ENCODE measurements at places on chromosomes 7 and 10.
A peak's percentile ranks its signal among the peaks of the same experiment; 100 is the strongest.

DNA sequence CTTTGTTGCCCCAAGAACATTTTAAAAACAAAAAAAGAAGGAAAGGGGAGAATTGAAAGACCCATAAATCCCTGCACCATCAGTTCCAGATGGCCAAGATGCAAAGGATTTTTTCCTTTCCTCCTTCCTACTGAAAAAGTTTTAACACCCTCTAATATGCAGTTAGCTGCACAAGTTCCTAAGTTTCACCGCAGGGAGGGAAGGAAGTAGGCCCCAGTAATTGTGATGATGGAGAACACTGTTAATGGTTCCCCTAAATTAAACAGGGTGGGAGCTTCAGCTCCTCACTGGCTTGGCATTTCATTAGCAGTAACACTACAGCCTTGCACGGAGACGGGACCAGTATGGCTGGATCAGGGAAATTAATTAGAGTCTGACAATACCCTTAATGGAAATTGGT lies 63.7 kb upstream of the PPIF start:
- no peak for DNase-seq
- no peaks in the 10 kb centered on the region for H3K4me1 ChIP-seq
- no peak overlapping the region for H3K27ac ChIP-seq
- no peaks in the 10 kb centered on the region for H3K27me3 ChIP-seq
- peaks cover 22% of the 10 kb centered on the region for H3K36me3 ChIP-seq

GRCh38 chr7:98551611-98552273 lies 65.3 kb upstream of the NPTX2 start:
- H3K36me3 ChIP-seq: no peaks in the 10 kb centered on the region
- H3K27ac ChIP-seq: no peak overlapping the region
- H3K4me1 ChIP-seq: no peaks in the 10 kb centered on the region
- no peaks in the 10 kb centered on the region for H3K27me3 ChIP-seq

DNA sequence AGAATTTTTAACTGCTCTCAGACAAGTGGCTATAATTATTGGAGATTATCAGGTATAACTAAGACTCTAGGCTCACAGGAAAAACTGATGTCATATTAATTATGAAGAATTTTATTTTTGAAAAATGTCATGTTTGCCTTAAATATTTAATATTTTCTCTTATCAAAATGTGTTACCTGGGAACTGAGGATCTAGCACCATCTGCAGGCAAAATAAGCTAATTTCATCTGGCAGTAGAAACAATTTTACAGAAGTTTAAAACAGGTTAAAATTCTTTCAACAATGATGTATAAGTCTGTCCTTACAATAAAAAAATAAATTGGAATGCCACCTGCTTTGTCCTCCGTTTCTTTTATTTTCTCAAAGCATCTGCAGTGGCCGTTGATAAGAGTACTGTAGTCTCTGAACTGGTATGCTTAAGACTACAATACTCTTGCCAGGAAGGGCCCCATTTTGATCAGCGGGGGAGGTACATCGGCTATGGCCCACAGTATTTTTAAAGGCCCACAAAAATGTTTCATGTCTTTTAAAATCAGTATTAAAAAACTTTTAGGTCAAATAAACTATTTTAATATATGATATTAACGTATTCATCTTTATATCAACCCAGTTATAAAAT lies 81.3 kb downstream of the VWDE start:
- no peak overlapping the region for H3K27ac ChIP-seq
- no peaks in the 10 kb centered on the region for H3K36me3 ChIP-seq
- H3K4me3 ChIP-seq: no peak overlapping the region
- H3K27me3 ChIP-seq: no peaks in the 10 kb centered on the region
- no peaks in the 10 kb centered on the region for H3K4me1 ChIP-seq

DNA sequence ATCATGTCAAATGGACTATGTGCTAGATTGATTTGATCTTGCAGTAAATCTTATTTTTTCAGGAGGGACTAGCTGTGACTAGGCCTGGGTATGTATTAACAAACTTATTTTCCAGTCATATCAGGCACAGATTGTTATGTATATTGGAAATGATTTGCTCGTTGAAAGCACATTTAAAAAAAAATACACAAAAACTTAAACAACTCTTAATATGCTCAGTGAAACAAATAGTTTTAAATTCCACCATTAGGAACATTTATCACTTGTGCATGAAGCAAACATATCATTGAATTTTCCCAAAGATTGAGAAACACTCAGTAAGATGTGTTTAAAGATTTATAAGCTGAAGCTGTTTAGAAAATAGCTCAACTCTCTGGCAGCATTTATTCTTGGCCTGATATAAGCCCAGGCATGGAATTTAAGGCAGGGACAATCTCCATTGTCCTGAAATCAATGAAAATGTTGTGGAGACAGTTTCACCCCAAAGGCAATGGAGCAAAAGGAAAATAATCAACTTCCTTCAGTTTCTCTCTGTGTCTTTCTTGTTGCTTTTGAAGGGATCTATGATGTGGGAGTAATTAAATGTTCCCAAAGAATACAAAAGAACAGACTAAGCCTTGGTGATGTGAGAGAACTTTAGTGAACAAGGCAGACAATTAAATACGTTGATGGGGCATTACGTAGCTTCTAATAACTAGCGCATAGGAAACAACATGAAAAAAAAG lies 250.3 kb downstream of the GPR37 start:
- H3K4me1 ChIP-seq: no peaks in the 10 kb centered on the region
- H3K27ac ChIP-seq: no peak overlapping the region
- no peak for DNase-seq
- H3K27me3 ChIP-seq: no peaks in the 10 kb centered on the region
- H3K4me3 ChIP-seq: no peak overlapping the region

- H3K4me1 ChIP-seq: no peaks in the 10 kb centered on the region
- no peaks in the 10 kb centered on the region for H3K27me3 ChIP-seq
- H3K27ac ChIP-seq: no peak overlapping the region
- no peak for DNase-seq
- no peaks in the 10 kb centered on the region for H3K36me3 ChIP-seq
These were observed 39.8 kb downstream of the SLC35B4 start for GRCh38 chr7:134276951-134277350.

DNA sequence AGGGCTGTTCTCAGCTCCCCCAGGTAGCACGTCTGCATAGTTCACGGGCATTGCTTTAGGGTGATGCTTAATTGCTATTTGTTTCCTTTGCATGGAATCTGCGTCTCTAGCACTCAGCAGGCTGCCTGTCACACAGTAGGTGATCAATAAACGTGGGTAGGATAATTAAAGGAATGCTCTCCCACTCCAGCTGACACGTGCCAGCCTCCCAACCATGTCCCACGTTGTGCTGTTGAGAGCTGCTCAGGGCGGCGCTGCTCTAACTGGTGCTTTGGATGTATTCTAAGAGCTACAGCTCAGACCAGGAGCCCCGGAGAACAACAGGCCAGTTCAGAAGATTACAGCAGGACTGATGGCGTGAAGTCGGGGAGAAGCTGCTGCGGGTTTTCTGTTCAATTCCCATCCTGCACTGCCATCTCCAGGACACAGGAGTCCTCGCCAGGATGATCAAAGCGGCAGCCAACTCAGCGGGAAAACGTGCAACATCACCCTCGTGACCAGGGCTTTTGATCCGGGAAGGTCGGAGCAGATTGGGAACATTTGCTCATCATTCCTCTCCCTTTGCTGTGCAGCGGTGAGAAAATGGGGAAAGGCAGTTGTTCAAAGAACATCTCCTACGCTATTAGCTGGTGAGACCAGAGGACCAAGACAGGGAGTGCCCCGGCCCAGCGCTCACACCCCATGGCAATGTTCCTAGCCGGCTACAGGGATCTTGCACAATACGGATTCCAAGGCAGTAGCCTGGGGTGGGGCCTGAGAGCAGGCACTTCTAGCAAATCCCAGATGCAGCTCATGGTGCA lies 50.5 kb upstream of the FOXK1 start:
- H3K4me1 ChIP-seq: peaks cover 10% of the 10 kb centered on the region
- H3K27ac ChIP-seq: peak overlapping the region; percentile 56
- peak; percentile 50 for DNase-seq
- H3K36me3 ChIP-seq: no peaks in the 10 kb centered on the region

- no peaks in the 10 kb centered on the region for H3K36me3 ChIP-seq
- DNase-seq: no peak
- no peak overlapping the region for H3K27ac ChIP-seq
- no peak overlapping the region for H3K4me3 ChIP-seq
- H3K27me3 ChIP-seq: no peaks in the 10 kb centered on the region
These were observed 37.8 kb downstream of the HERPUD2 start for GRCh38 chr7:35657125-35657524.

GRCh38 chr7:150357270-150357669 lies 11.4 kb upstream of the REPIN1 start:
- no peak overlapping the region for H3K4me3 ChIP-seq
- H3K4me1 ChIP-seq: no peaks in the 10 kb centered on the region
- peak; percentile 35 for DNase-seq
- H3K27ac ChIP-seq: no peak overlapping the region

- H3K36me3 ChIP-seq: no peaks in the 10 kb centered on the region
- DNase-seq: no peak
- H3K4me1 ChIP-seq: peaks cover 4% of the 10 kb centered on the region
- H3K27me3 ChIP-seq: no peaks in the 10 kb centered on the region
- H3K4me3 ChIP-seq: peak overlapping the region; percentile 83
These were observed 2.3 kb downstream of the MDFIC start for GRCh38 chr7:114924038-114924712.

- DNase-seq: no peak
- no peaks in the 10 kb centered on the region for H3K36me3 ChIP-seq
These were observed 348.2 kb downstream of the PTPRN2 start for GRCh38 chr7:158239290-158239981.

DNA sequence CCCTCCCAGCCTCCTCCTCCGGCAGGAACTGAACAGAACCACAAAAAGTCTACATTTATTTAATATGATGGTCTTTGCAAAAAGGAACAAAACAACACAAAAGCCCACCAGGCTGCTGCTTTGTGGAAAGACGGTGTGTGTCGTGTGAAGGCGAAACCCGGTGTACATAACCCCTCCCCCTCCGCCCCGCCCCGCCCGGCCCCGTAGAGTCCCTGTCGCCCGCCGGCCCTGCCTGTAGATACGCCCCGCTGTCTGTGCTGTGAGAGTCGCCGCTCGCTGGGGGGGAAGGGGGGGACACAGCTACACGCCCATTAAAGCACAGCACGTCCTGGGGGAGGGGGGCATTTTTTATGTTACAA lies 83.3 kb downstream of the PAX2 start:
- H3K27me3 ChIP-seq: peaks cover 16% of the 10 kb centered on the region
- H3K36me3 ChIP-seq: no peaks in the 10 kb centered on the region
- no peak overlapping the region for H3K27ac ChIP-seq
- peaks cover 9% of the 10 kb centered on the region for H3K4me1 ChIP-seq

DNA sequence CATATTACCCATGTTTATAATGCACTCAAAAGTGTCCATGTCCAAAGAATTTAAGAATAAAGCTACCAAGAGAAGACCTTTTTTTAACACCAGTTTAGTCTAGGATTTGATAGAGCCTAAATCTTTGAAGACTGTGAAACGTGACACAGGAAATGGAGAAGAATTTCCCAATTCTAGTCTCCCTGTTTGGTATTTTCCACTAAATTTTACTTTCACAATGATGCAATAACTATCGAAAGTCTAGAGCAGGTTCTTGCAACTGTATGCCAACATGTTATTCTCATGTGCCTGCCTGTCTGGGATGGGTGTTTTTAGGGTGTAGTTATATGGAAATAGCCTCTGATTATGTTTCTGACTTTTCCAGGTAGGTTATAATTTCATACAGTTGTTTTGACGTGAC lies 6.9 kb upstream of the MXI1 start:
- no peak overlapping the region for H3K4me3 ChIP-seq
- no peaks in the 10 kb centered on the region for H3K27me3 ChIP-seq
- no peaks in the 10 kb centered on the region for H3K4me1 ChIP-seq
- no peaks in the 10 kb centered on the region for H3K36me3 ChIP-seq
- H3K27ac ChIP-seq: no peak overlapping the region

DNA sequence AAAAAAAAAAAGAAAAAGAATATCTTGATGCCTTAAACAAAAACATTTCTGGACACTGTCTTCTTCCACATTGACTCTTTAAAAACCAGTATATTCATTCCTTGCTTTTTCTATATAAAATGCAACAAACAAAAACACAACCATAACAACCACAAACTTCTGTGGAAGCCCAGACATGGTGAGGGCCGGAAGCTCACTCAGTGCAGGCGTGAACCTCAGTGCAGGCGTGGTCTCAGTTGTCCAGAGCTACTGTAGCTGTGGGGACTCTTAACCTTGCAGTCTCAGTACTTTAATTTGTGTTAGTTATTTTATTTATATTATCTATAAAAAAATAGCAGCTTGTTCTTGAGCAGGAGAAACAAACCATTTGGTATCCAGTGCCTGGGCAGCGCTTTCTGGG lies 131.8 kb downstream of the DOCK1 start:
- no peak overlapping the region for H3K4me3 ChIP-seq
- no peaks in the 10 kb centered on the region for H3K4me1 ChIP-seq
- H3K36me3 ChIP-seq: peaks cover 66% of the 10 kb centered on the region
- H3K27me3 ChIP-seq: no peaks in the 10 kb centered on the region

- no peak overlapping the region for H3K4me3 ChIP-seq
- no peak for DNase-seq
- H3K4me1 ChIP-seq: no peaks in the 10 kb centered on the region
- H3K27me3 ChIP-seq: no peaks in the 10 kb centered on the region
These were observed 9.7 kb upstream of the PURB start for GRCh38 chr7:44894888-44895580.

DNA sequence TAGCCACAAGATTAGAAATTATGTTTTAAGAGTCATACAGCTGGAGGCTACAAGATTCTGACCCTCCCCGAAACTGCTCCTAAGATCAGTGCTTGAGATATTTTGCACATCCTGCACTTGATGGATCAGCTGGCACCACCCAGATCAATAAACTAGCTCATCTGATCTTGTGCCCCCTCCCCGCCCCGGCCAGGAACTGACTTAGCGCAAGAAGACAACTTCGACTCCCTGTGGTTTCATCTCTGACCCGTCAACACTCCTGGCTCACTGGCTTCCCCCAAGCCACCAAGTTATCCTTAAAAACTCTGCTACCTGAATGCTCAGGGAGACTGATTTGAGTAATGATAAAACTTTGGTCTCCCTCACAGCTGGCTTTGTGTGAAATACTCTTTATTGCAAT lies 73.5 kb upstream of the NPSR1 start:
- no peaks in the 10 kb centered on the region for H3K27me3 ChIP-seq
- no peaks in the 10 kb centered on the region for H3K36me3 ChIP-seq

DNA sequence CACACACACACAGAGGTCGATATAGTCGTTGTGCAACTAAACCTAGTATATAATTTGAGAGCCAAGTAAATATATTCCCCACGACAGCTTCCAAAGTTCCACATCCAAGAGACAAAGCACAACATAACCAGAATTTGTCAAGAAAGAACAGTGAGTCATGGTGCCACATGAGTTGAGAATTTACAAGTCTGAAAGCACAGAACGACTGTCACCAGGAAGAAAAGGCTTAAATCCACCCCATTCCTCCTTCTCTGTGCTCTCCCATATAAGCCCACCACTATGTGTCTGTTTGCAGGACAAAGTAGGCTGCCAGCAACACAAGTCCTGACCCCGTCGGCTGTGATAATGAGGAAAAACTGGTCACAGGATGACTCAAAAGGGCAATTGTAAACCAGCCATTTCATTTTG lies 32.8 kb downstream of the GSAP start:
- no peak overlapping the region for H3K4me3 ChIP-seq
- no peaks in the 10 kb centered on the region for H3K4me1 ChIP-seq
- H3K36me3 ChIP-seq: no peaks in the 10 kb centered on the region
- H3K27ac ChIP-seq: no peak overlapping the region

- no peaks in the 10 kb centered on the region for H3K27me3 ChIP-seq
- no peak for DNase-seq
- H3K4me1 ChIP-seq: peaks cover 39% of the 10 kb centered on the region
- peak overlapping the region; percentile 80 for H3K27ac ChIP-seq
- no peak overlapping the region for H3K4me3 ChIP-seq
These were observed 94.8 kb downstream of the PFKFB3 start for GRCh38 chr10:6297522-6297921.

GRCh38 chr7:43873300-43873699 lies 4.0 kb upstream of the MRPS24 start:
- peaks cover 12% of the 10 kb centered on the region for H3K4me1 ChIP-seq
- H3K27ac ChIP-seq: peak overlapping the region; percentile 90
- peaks cover 36% of the 10 kb centered on the region for H3K36me3 ChIP-seq
- no peak overlapping the region for H3K4me3 ChIP-seq
- DNase-seq: no peak

Measured in ascending aorta (tissue), 2 donors.